ENCODE measurements at places on chromosomes 3 and 15.

- no peak for DNase-seq
These were observed 80.2 kb upstream of the FAM3D start for GRCh38 chr3:58746758-58747157.

- DNase-seq: no peak
These were observed 878.5 kb downstream of the ROBO1 start for GRCh38 chr3:78889348-78889747.

- DNase-seq: no peak
These were observed 13.2 kb upstream of the PRSS50 start for GRCh38 chr3:46730819-46731218.

DNA sequence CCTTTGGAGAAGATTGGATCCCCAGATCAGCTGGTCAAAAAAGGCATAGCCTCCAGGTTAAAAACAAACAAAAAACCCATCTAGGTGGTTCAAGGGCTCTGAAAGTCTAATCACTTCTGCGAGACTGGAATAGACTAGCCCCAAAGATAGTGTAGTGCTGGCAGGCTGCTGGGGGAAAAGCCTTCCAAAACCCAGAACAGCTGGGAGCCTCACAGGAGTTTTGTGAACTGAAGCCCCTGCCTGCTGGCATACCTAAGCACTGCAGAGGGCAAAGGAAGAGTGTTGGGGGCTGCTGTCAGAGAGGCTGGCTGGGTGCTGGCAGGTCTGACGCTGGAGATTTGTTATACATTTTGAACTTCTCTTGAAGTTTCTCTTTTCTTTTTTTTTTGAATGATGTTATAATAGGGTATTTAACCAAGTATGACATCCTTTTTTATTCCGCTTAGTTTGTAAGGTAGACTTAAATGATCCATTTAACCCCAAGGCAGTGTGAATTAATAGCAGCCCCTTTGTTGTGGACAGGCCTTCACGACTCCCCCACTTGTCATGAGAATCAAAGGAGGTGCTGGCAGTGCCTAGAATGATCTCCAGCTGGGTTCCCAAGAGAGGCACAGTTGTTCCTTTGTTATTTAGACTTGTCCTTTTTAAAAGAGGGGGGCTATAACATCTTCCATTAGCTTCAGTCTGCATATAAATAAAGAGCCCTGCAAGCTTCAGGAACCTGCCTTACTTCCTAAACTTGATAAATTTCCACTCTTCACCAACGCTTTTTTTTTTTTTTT lies 53.9 kb downstream of the CRTC3 start:
- no peak for DNase-seq

- DNase-seq: no peak
These were observed 210.7 kb upstream of the CD96 start for GRCh38 chr3:111331306-111331705.

DNA sequence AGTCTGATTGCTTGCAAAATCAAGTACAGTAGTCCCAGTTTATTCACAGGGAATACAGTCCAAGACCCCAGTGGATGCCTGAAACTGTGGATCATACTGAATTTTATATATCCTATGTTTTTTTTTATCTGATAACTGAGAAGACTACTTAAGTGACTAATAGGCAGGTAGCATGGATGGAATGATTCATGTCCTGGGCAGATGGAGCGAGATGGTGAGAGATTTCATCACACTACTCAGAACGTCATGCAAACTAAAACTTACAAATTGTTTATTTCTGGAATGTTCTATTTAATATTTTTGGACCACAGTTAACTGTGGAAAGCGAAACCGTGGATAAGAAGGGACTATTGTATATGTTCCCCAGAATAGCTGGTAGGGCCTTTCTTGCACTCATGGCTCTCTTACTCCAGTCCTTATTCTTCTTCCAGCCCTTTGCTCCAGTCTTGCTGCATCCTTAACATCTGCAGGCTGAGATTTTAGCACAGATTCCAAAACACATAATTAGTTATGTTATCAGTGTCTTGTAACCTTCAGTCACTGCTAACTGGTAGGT lies 290.0 kb downstream of the ADAMTSL3 start:
- DNase-seq: no peak
